NCI-H446 treated with DMSO at 0.1 percent for 48 hours (cell line): ENCODE measurements at places on chromosomes 1 and 21.

DNA sequence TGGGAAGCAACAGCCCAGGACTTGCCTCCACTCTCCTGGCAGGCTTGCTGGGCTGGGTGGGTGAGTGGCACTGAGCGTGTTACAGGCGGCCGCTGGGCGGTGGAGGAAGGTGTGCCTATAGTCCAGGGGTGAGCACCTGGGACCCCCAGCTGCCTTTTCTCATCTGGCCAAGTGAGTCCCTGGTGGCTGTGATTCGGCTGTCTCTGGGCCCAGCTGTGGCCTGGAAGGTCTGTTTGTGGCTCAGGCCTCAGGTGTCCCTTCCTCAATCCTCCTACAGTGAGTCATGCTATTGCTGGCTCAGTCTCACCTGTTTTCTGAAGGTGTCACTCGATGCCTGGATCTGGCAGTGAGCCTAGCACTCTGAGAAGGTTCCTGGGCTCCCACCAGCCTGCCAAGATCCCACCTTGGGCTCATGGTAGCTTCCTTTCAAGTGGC, 564.2 kb downstream of the PTPRU start:
- no peak for DNase-seq

- no peak for DNase-seq
Observed at GRCh38 chr1:173009597-173009996, 41.1 kb downstream of the TNFSF18 start.

GRCh38 chr1:173255214-173255813, 48.2 kb upstream of the TNFSF4 start:
- DNase-seq, result no peak

DNA sequence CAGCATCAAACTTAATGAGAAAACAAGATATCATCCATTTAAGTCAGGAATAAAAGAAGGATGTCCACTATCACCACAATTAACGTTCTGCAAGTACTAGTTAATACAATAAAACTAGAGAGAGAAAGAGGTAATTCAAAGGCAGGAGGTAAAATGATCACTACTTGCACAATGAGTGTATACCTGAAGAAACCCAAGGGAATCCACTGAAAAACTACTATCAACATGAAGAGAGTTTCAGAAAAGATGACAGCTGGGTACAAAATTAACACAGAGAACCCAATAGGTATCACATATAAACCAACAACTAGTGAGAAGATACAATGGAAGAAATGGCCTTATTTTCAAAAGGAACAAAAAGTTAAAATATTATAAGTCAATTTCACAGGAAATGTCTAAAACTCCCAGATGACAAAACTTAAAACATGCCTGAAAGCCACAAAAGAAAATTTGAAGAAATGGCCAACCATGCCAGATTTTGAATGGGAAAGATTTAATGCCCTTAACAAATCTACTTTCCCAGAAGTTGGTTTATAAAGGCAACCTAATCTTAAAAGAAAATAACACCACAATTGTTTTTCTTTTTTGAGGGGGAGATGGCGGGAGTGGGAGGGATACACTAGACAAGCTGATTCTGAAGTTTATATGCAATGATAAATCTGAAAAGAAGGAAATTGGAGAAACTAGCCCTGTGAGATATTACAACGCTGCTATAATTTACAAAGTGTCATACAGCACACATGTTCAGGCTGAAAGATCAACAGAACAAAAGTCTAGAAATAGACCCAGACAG, 17.8 kb downstream of the VPS26C start:
- DNase-seq, result no peak

DNA sequence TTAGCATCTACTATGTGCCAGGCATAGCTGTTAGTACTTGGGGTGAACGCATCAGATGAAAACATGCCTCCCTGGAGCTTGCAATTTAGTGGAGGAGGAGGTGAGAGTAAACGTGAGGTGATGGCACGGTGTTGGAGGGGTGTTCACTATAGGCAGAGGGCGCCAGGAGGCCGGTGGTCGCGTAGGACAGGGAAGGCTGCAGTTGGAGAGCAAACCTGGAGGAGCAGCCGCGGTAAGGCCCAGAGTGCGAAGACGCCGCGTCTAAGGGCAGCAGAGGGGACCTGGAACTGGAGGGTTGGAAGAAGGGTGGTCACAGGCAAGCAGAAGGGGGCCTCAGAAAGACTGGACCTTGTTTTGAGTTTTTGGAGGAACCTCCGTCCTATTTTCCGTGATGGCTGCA, 30.2 kb upstream of the TRIM17 start:
- no peak for DNase-seq
